ENCODE measurements at places on chromosomes 6 and 20.

GRCh38 chr20:31719644-31720485 lies 2.8 kb downstream of the BCL2L1 start:
- no peak for DNase-seq

- DNase-seq = no peak
Observed at GRCh38 chr6:15697895-15698294, 35.1 kb upstream of the DTNBP1 start.

- DNase-seq = no peak
Observed at GRCh38 chr6:48520951-48521350, 410.0 kb upstream of the PTCHD4 start.

GRCh38 chr20:3846378-3846739 lies 275 bp upstream of the MAVS start:
- DNase-seq = no peak

DNA sequence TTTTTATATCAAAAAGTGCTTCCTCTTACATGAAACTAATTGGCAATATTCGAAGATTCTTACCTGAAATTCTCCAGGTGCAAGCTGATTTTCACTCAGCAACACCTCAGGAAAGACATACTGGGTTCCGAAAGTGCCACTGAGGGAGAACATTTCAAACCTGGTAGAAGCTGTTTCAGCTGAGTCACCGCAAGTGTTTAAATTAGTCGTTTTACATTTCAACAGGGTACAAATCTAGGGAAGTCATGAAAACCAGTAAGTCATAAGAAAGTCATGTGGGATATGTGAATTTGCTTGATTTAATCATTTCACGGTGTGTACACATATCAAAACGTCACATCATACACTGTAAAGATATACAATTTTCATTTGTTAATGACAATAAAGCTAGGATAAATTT lies 25.3 kb upstream of the TAAR1 start:
- DNase-seq = no peak

GRCh38 chr6:68741501-68742386 lies 106.7 kb downstream of the ADGRB3 start:
- no peak for DNase-seq

GRCh38 chr20:1862663-1863053 lies 32.5 kb upstream of the SIRPA start:
- DNase-seq = no peak

- DNase-seq = no peak
Observed at GRCh38 chr20:25302596-25302995, 54.7 kb downstream of the PYGB start.

GRCh38 chr6:139508023-139508422 lies 133.6 kb upstream of the CITED2 start:
- DNase-seq = no peak

GRCh38 chr6:139429580-139430145 lies 55.2 kb upstream of the CITED2 start:
- DNase-seq = no peak

DNA sequence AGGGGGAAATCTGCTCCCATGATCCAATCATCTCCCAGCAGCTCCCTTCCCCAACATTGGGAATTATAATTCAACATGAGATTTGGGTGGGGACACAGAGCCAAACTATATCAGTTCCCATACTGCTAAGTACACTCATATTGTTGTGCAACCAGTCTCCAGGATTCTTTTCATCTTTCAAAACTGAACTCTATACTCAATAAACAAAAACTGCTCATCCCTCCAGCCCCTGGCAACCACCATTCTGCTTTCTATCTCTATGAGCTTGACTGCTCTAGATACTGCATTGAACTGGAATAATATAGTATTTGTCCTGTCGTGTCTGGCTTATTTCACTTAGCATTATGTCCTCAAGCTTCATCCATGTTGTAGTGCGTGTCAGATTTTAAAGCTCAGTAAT lies 42.9 kb downstream of the STX11 start:
- DNase-seq = no peak

- DNase-seq = no peak
Observed at GRCh38 chr6:168634541-168635328, 193.8 kb downstream of the SMOC2 start.

GRCh38 chr6:131024565-131024964 lies 38.5 kb downstream of the EPB41L2 start:
- no peak for DNase-seq

DNA sequence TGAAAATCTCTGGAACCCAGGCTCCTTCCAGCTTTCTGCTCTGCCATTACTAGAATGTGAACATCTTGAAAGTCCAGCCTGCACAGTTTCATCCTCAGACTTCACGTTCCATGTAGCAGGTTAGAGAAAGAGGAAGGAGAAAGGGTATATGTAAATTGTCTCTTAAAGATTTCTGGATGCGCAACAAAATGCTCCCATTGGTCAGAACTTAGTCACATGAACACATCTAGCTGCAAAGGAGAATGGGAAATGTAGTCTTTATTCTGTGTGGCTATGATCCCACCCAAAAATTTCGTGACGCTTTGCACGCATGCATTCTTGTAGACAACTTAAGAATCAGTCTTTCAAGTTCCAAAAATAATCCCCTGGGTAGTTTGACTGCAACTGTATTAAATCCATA lies 46.4 kb upstream of the CHD6 start:
- no peak for DNase-seq

- DNase-seq = no peak
Observed at GRCh38 chr20:13131688-13132087, 89.4 kb upstream of the ISM1 start.

- no peak for DNase-seq
Observed at GRCh38 chr6:41798901-41799558, 11.5 kb downstream of the TOMM6 start.

DNA sequence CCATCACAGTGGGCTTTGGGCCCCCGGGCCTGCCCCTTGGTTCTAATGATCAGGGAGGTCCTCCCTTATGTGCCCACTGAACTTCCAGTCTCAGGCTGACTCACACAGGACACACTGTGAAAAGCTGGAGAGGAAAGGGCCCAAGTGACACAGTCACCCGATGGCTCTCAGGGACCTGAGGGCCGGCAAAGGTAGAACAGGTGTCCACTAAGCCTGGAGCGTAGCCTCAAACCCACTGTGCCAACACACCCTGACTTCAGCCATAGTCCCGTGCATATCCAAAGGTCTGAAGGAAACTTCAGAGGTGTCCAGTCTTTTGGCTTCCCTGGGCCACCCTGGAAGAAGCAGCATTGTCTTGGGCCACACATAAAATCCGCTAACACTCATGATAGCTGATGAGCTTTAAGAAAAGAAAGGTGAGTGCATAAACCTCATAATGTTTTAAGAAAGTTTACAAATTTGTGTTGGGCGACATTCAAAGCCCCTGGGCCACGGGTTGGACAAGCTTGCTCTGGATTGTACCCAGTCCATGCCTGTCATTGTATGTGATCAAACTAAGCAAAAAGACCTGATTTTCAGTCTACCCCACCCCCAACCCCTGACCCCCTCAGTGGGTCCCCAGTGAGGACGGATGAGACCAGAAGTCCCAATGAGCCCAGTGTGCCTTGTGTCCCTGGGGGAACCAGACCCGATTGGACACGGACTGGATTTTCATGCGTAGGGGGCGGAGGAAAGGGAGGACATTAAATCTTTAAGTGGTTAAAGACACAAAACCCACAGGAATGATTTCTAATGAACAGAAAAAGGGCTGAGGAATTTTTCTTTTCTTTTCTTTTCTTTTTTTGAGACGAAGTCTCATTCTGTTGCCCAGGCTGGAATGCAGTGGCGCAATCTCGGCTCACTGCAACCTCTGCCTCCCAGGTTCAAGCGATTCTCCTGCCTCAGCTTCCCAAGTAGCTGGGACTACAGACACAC lies 6.1 kb downstream of the RAMACL start:
- DNase-seq = no peak

- no peak for DNase-seq
Observed at GRCh38 chr20:62019144-62019805, 46.4 kb downstream of the TAF4 start.

DNA sequence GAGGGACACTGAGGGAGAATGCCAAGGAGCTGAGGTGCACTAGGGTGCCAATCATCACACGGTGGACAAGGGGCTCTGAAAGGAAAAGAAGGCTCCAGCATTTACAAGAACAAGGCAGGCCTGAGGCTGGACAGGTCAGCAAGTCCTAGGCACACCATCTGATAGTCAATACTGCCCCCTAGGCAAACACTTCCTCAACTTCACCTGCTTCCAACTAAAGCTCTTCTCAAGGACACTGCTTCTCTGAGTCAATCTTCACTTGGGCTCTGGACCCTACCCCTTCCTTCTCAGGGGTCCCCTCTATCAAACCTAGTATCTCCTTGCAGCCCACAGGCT lies 37.7 kb upstream of the SLC4A11 start:
- DNase-seq = no peak

DNA sequence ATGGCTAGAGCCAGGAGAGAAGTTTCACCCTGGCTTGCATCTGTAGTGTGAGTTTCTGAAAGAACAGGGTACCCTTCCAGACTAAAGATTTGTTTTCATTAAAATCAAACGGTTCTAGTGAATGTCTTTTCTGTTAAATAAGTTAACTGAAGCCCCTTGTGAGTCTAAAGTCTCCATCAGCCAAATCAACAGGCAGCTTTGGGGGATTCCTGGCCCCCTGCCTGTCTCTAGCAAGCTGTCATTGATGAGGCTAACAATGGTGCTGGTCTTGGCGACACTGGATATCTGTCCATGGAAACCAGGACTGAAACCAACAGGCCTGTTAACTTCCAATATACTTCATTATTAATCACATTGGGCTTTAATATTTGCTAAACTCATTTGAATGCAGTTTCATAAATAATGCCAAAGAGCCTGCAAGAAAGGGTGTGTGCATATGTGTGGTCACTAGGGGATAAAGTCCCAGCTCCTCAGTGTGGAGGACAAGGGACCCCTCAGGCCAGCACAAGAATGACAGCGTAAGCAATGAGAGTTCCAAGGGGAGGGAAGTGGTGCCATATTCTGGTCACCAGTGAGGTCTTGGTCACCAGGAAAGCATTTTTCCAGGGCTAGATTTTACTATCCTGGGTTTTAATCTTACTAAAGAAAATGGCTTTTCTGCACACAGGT lies 9.1 kb upstream of the RNF182 start:
- no peak for DNase-seq

DNA sequence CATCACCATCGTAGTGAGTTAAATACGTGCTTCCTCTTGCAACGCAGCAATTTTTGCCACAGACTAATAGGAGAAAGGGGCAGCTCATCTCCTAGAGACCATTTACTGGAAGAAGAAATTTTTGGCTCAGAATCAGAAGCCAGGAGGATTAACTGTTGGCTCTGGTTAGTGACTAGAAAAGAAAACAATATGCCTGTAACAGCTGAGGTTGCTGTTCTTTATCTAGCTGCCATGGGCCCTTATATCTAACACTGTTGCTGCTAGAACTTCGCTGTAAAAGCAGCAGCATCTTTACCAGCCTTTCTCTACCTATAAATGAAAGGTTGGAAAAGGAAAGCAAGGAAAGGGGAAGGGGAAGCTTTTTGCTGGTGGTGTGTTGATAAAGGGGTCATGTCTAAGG lies 65.9 kb downstream of the FAM135A start:
- no peak for DNase-seq

DNA sequence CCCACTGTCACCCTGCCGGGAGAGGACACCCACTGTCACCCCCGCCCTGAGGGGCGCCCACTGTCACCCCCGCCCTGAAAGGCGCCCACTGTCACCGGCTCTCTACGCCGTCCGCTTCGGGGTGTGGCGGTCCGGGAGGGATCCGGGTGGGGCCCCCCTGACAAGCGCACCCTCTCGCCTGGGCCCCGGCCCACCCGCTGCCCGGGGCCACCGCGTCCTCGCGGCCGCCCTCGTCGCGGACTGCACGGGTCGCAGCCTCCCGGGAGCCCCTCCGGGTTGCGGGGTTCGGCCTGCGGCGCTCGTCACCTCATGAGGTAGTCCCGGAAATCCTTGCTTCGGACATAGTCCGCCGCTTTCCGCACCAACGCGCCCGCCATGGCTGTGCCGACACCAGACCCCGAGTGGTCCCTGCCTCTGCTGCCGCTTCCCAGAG lies 224 bp downstream of the MPC1 start:
- DNase-seq = no peak

GRCh38 chr6:16306334-16306733 lies 67.9 kb downstream of the GMPR start:
- no peak for DNase-seq

DNA sequence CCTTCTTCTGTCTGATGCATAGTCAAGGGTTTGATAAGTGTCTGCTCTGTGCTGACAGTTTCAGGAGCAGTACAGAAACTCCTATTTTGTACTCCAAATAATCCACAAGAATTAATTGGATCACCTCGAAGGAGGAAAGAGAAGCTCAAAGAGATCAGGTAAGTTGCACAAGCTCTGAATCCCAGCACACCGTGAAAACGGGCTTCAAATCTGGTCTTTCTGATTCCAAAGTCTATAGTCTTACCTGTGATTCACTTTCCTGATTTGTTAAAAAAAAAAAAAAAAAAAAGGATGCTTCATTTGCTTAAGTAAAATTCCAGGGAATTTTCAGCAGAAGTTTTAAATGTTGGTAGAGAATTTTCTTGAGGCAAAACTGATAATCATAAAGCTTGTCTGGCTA lies 155.8 kb upstream of the ESR1 start:
- DNase-seq = no peak

GRCh38 chr20:33647603-33648395 lies 14.3 kb upstream of the C20orf144 start:
- DNase-seq = no peak

DNA sequence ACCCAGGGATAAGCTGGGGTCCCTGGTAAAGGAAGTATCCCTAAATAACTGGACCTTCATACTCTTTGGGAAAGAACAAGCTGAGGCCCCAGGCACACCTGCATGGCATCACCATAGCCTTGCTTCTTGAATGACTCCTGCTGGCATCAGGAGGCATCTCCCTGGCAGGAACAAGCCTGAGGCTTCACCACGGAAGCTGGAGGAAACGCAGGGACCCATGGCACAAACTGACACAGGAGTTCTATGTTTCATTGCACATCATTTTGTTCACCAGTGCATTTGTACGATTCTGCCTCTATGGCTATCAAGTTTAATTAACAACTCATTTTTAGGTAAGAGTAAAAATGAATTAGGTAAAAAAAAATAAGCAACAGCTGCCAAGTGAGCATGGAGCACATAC lies 619 bp upstream of the PDE7B start:
- no peak for DNase-seq

DNA sequence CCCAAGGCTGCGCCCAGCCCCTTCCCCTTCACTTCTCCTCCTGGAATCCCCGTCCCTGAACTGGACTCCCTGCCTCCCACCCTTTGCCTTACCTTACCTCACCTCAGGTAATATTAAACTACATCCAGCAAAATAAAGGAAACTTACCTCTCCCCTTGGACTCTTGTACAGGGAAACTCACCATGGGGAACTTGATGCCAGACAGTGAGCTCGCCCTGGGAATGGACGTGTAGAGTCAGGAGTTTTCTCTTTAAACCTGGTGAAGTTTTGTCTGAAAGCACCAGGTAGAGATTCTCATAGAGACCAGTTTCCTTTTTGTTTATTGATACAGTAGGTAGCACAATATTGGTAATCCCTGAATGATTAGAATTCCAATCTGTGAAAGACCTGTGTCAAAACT lies 544 bp upstream of the HLA-C start:
- DNase-seq = no peak

GRCh38 chr6:114171473-114171872 lies 171.3 kb downstream of the HS3ST5 start:
- no peak for DNase-seq

GRCh38 chr6:133778414-133779130 lies 110.3 kb upstream of the TCF21 start:
- DNase-seq = no peak

Measured in NCI-H1436 (cell line).